Glutamatergic neuron (in vitro differentiated cells): ENCODE measurements at places on chromosomes 7 and 10.

DNA sequence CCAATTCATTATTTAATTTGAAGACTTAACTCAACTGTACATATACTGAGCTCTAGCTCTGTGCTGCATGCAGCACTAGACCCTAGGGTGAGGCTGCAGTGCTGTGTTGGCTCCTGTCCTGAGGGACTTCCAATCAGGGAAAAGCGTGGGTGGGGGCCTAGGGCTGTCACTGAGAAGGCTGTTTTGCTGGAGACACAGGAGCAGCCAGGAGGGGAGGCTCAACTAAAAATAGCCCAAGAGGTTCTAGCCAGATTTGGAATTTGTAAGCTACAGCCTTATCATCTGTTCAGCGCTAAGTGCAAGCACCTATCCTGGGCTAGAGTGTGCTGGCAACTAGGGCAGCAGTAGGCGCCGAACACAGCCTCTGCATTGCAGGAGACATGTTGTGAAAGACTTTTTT is 121.1 kb downstream of the VWC2 start:
- no peak for DNase-seq

DNA sequence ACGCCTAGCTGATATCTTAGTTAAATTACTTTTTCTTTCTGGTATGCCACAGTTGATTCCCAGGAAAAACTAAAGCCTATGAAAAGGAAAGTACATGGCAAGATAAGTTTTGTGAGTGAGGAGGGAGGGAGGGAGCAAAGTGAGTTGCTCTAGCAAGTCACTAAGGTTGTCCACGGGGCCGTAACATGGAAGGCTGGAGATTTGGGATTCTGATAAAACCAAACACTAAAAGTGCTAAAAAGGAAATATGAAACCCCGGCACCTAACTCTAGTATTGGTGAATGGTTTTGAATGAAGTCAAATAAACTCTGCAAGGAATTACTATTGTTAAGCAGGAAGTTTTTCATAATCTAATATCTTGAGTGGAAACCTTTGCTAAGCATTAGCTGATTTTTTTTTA is 1.7 kb downstream of the AGR2 start:
- no peak for DNase-seq

DNA sequence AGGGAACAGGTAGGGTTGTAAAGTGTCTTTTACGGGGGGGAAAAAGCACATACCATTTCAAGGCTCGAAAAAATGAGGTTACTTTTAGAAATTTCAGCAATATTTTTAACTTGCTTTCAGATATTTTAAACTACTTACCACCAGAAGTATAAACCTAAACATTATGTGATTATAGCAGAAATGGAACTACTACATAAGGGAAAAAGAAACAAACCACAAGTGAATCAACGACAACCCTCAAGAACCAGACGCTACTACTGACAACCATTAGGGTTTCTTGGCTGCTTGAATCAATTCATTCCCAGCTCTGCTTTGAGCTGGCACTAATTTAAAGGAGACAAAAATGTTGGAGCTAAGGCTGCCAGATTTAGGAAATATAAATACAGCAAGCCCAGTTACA is 80.1 kb downstream of the ZFAND4 start:
- no peak for DNase-seq

- DNase-seq, result no peak
Observed at GRCh38 chr10:92091965-92092364, 168.4 kb downstream of the BTAF1 start.

DNA sequence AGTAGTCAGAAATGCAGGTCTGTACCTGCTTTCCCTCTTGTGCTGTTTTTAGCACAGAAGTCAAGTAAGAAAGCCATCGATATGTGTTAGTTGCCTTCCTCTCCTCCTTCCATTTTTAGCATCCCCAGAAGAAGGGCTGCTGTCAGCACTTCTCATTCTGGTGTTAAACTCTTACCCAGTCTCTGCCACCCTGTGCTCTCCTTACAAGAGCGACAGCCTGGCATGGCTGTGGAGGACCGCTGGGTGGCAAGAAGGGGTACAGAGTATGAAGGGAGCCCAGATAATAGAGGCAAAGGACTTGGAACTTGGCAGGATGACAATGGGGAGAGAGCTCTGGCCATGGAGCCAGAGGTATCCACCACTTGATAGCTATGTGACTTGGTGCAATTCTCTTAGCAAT is 103.5 kb downstream of the RPS24 start:
- DNase-seq, result no peak

DNA sequence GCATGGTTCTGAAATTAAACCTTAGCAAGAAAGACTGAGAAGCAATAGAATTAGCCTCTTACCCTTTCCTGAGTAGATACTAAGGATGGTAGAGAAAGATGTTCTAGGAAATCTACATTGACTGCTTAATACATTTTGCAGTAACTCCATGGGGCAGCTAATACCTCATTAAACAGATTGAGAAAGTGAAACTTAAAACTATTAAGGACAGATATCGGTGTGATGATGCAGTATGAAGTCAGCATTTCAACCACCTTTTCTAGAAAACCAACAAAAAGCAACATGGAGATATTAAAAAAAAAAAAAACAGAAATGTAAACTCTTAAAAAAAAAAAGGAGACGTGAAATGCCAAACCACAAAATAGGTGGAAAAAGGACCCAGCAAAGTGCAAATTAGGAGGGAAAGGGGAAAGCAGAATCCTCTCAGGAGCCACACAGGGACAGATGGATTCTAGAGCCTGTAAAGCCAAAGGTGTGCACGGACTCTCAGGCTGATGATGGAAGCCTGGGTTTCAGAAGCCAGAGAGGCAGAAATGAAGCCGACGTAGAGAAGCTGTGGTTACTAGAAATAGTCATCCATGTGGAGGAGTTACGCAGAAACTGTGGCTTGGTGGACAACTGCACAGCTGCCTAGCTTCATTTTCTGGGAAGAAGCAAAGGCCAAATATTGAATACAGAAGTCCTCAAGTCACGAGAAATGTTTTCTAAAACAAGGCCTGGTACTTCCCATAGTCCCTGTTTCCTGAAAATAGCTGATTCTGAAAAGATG is 38.1 kb upstream of the GPR141 start:
- DNase-seq, result no peak

- DNase-seq, result no peak
Observed at GRCh38 chr10:63525021-63525420, 3.8 kb downstream of the REEP3 start.

DNA sequence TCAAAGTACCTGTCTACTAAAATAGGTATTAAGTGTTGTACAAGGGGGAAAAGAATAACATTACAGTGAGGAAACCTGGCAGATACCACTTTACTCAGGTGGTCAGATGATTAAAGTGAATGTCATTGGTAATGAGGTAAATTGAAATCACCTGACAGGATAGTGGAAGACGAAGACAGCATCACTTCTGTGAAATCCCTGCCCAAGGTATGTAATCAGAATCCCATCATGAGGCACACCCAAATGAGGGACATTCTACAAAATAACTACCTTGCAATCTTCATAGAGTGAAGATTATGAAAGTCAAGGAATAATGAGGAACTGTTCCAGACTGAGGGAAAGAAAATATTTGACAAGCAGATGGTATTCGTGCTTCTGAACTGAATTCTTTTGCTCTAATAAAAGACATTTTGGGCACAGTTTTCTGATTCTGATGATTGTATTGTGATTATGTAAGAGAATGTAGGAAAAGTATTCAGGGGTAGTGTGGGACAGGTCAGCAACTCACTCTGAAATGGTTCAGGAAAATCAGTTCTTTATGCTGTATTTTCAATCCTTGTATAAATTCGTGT is 33.3 kb upstream of the ARMS2 start:
- no peak for DNase-seq

DNA sequence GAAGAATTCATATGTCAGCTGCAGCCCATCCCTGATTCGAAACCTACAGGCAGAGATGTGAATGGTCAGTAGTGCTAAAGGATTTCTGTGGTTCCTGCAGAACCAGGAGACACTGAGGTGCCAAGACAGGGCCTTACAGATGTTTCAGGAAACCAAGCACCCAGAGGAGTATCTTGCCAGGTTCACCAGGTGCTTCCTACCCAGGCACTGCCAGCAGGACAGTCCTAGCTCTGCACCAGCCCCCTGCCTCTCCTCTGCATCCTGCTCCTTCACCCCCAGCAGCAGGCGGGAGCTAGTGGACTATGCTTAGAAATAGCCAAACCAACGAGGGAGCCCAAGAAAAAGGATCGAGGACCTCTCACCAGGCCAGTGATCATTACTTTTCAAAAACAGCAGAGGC is 4.2 kb upstream of the IKZF1 start:
- no peak for DNase-seq

- no peak for DNase-seq
Observed at GRCh38 chr7:78605119-78605518, 806.5 kb downstream of the PHTF2 start.

GRCh38 chr7:135993950-135994349 is 16.8 kb upstream of the MTPN start:
- no peak for DNase-seq

DNA sequence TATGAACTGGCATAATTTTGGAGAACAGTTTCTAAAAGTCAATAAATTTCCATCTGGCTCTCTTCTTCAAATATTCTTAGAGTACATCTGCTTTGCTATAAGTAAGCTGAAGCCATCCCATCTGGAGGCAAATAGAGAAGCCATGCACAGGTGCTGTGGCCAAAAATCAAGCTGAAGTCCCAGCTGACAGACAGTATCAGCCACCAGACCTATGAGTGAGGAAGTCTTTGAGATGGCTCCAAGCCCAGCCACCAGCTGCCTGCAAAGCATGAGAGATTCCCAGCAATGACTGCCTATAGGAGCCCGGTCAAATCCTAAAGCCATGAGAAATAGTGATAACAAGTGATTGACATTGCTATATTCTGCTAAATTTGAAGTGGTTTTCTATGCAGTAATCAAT is 21.7 kb upstream of the PRSS58 start:
- no peak for DNase-seq

- no peak for DNase-seq
Observed at GRCh38 chr10:26665080-26666048, 32.1 kb upstream of the PDSS1 start.

DNA sequence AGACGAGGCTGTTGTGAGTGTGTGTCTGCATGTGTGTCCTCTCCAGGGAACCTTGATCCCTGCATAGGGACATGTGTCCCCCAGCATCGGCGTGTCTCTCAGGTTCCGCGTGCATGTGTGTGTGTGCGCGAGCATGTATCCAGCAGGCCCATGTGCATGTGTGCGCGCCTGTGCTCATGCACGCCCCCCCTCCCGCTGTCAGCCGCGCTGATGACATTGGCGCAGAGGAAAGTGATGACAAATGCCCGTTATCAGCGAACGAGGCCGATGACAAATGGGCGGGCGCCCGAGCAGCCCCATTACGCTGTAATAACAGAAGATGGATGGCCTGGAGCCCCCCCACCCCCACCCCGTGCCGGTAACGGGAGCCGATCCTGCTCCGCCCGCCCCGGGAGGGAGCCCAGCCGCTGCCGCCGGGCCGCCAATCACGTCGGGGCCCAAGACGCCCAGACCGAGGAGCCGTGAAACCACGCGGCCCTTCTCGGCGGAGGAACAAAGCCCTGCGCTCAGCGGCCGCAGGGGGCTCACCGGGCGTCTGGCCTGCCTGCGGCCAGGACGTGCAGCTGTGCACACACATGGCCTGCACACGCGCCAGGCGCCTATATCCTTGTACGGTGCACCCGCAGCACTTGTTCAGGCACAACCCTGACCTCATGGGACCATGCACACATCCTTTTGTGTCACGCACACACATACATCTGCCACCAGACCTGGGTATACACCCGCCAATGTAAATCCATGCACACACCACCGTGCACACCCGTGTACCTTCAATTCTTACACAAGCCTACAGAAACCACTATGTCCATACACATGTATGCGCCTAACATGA is 21.5 kb downstream of the POLL start:
- peak; percentile 71 for DNase-seq

DNA sequence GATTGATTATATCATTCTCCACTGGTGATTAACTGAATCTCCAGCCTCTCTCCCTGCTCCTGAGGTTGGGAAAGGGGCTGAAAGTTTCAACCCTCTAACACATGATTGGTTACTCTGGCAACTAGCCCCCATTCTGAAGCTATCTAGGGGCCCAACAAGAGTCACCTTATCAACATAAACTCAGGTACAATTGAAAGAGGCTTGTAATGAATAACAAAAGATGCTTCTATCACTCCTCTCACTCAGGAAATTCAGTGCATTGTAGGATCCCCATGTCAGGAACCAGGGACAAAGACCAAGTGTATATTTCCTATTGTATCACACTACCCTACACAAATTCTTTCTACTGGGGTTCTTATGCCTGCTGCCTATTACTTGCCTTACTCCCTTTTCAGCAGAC is 123.9 kb upstream of the SLC13A1 start:
- no peak for DNase-seq

DNA sequence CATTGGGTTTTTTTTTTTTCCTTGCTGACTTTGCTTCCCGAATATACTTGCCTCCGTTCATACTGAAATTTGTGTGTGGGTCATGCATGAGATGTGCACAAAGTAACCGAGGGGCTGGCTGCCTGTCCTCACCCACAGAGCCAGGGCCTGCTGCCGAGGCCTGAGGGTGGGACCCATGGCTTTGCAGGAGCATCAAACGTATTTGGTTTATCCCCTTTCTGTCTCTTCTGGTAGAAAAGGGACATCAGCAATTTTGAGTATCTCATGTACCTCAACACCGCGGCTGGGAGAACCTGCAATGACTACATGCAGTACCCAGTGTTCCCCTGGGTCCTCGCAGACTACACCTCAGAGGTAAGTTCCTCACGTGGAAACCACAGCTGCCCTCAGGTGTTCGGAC is 3.5 kb upstream of the LRRC18 start:
- no peak for DNase-seq

DNA sequence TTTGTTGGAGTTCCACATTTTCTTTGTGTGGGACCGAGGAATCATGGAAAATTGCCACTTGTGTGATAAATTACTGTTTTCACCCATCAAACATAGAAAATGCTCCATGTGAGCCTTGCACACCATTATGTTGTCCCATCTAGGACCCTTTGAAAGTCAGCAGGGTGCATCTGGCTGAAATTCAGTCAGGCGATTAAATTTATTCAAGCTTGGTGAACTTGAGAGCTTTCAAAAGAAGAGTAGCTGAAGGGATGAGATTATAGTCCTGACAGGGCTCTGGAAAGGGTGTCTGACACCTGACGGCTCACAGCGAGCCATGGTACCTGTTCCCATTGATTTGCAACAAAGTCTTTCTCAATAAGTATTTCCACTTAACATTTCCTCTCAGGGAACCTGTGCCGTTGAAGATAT is 399.7 kb upstream of the ETV1 start:
- DNase-seq, result peak; percentile 17

DNA sequence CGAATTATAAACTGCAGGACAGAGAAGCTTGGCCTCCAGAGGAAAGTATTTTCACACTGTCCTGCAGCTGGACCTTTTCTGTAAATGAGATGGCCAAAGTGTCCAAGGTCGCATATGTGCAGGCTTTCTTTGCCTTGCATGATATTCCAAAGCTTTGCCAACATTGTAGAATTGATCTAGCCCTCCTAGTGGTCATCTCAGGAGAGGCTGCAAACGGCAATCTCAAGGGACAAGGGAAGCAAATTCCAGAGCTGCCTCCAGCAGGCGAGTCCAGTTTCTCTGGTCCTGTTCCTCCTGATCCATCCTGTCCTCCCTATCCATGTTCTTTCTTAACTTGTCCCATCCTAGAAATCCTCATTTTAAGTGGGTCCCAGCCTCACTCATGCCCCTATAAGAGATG is 373.4 kb upstream of the PCDH15 start:
- DNase-seq, result no peak
